ENCODE measurements at places on chromosomes 4 and X. TPM values are rescaled to one million over a fixed set of nuclear protein-coding genes. Genes with fewer than 3 reads are reported as not detected.

- no peak for DNase-seq
These were observed 9.4 kb downstream of the FNIP2 start for GRCh38 chr4:158778156-158778711.

- no peak for DNase-seq
These were observed 42.6 kb upstream of the GYPA start for GRCh38 chr4:144183165-144183564.

DNA sequence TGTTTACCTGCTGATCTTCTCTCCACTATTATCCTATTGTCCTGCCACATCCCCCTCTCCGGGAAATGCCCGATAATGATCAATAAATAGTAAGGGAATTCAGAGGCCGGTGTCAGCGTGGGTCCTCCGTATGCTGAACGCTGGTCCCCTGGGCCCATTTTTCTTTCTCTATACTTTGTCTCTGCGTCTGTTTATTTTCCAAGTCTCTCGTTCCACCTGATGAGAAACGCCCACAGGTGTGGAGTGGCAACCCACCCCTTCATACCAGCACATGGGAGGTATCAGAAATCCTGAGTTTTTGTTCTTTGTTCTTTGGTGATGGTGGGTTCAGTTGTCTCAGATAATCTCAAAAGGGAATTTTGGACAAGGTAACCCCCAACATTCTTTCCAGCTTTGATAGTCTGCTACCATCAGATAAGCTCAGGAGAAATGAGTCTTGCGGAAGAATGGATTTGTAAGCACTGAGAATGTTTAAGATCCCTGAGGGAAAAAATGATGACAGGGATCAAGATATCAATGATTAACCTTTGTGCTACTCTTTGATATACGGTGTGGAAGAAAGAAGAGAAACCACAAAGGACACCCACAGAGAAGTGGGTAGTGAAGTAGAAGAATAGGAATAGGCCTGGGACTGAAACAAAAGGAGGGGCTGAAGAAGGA, 117.9 kb downstream of the CEP44 start:
- DNase-seq, result no peak

GRCh38 chr4:153297116-153297515, 47.4 kb upstream of the MND1 start:
- DNase-seq, result no peak

DNA sequence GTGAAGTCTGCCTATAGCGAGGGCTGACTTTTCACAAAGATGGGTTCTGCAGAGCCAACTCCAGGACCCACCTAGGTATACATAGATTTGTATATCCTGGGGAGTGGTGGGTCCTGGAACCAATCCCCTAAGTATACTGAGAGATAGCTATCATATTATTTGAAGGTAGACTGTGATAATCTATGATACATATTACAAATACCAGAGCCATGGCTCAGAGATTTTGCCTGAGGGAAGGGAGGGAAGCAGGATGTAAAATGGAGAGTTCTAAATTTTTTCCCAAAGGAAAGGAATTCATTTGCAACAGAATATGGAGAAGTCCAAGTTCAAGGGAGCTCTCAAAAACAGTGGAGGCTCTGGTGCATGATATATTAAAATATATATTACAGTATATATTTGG, 7.2 kb downstream of the TCEAL3 start:
- no peak for DNase-seq

DNA sequence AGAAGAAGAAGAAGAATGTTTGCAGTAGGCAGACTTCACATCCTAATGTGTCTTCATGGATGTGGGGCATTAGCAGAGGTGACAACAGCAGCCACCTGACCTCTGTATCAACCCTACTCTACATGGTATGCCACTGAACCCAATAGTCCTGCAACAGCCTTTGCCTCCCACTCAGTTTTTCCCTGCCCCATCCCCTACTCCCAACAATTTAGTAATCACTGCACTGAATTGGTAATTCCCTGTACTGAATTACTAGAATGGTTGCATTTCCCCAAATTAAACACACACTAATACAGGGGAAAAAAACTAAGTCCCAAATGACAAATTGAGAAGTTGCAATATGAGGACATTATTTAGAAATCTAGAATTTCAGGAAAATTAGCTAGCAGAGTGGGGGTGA, 31.4 kb upstream of the FAM241A start:
- DNase-seq, result no peak

DNA sequence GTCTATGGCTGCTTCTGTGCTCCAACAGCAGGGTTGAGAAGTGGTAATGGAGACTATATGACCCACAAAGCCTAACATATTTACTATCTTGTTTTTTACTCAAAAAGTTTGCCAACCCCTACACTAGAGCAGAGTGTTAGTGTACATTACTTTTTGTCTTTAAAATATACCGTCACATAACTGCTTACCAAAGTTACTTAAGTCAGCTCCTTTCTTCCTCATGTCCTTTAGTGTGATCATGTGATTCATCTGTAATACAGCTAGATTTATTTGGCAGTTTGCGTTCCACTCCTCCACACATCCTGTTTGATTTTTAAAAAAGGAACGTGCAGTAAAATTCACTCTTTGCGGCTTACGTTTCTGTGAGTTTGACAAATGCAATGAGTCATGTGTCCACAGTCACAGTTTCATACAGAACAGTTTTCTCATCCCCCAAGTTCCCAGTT, 162.4 kb upstream of the GPRIN3 start:
- peak; percentile 92 for DNase-seq

Gene ADAMTS3
- polyA plus RNA-seq, result 0.70 TPM

Gene RCHY1
- polyA plus RNA-seq, result 19.4 TPM

Gene ZNF157
- polyA plus RNA-seq, result 0.02 TPM

Gene UGT2B10
- not detected for polyA plus RNA-seq
